ENCODE measurements at places on chromosomes 5 and 9.

- no peak for DNase-seq
Observed at GRCh38 chr9:127485995-127486394, 34.7 kb downstream of the LRSAM1 start.

GRCh38 chr9:15735083-15735857 lies 182.4 kb downstream of the CCDC171 start:
- no peak for DNase-seq

- no peak for DNase-seq
Observed at GRCh38 chr5:142886211-142886610, 116.0 kb downstream of the ARHGAP26 start.

- no peak for DNase-seq
Observed at GRCh38 chr5:160649304-160649703, 202.7 kb downstream of the ATP10B start.

GRCh38 chr5:64000096-64000495 lies 37.9 kb upstream of the HTR1A start:
- no peak for DNase-seq

- DNase-seq: no peak
Observed at GRCh38 chr9:127970401-127971313, 10.1 kb downstream of the EEIG1 start.

DNA sequence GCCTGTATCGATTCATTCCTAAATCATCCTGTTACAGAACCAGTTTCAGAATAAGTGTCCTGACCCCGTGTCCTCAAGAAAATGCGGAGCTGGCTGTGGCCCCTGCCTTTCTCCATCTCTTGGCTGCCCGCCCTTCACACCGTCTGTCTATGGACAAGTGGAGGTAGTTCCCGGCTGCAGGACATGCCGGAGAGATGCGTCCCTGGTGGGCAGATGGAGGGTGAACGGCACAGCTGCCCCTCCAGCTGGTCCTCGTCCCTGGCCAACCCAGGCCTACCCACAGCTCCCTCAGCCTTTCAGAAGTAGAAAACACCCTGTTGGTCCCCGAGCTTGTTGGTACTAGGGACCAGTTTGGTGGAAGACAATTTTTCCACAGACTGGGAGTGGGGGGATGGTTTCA lies 14.8 kb upstream of the EXOC3 start:
- DNase-seq: no peak

DNA sequence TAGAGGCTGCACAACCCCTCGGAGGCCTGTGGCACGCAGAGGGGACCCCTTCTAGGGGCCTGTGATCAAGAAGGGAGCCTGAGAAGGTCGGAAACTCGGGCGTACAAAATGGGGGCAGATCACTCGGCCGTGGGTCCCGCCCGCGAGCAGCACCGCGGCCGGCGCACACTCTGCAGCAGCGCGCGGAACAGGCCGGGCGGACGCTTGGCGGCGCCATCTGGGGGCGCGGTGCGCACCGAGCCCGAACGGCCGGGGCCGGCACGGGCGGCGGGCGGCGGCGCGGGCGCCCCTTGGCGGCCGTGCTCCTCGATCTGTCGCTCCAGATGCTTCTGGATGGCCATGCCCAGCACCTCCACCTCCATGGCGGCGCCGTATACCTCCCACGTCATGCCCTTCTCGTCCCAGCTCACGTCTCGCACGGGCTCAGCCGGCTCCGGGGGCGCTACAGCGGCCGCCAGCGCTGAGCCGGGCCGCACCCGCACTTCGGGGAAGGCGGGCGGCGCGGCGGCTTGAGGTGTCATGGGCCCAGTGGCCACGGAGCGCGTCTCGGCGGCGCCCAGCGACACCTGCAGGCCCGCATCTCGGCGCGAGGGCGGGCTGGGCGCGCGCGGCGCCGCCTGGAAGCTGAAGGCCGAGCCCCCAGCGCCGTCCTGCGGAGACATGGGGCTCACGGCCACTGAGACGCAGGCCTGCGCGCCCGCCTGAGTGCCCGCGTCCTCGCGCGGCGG lies 13.1 kb downstream of the GPRIN1 start:
- no peak for DNase-seq

- DNase-seq: no peak
Observed at GRCh38 chr5:151949701-151950308, 25.2 kb upstream of the GLRA1 start.

DNA sequence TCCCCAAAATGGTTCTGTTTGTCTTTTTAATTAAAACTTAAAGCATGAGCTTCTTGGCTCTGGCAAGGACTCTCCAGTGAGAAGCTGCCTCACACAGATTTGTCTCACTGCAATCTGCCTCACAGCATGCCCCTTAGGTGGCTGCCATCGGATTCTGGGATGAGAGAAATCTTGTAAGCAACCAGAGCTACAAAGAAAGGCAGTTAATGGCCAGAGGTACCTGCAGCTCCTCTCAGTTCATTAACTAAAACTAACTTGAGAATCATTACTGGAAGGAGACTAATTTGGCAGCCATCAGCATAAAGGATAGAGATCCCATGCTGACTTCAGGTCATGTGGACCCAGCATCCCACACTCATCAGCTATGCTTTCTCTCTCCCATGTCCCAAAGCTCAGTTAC lies 220.6 kb upstream of the DMAC1 start:
- DNase-seq: no peak

DNA sequence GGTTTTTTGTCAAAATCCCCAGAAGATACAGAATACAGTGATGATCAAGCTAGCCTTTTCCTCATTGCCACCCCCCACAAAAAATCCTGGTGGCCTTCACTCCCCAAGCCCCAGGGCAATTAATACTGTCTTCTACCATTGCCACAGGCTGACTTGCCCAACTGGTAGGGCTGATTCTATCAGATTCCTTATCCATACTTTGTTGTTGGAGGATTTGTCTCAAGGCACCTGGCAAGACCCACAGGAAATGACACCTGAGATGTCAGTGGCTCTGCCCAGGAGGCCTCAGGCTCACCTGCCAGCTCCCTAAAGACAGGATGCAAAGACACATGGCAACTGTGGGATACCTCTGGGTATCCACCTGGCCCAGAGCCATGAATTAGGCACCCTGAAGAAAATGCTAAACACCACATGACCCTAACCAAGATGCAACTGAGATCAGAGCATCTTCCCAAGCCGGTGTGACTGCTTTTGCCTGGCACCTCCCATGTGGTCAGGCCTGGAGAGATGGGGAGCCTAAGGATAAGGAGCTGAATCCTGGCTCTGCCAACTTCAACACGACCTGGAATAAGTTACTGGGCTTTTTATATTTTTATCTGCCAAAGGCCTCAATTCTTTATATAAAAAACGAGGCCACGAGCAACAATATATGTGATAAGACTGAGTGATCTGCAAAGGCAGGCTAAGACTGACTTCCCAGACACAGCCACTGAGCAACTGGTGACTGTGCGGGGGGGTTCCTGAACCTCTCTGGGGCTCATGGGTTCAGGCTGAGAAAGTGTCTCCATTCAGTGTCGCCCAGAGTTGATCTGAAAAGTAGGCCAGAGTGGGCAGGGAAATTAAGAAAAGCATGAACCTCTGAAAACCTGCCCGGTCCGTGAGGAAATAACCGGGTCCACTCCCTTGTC lies 944 bp downstream of the ATOX1 start:
- DNase-seq: no peak

- no peak for DNase-seq
Observed at GRCh38 chr9:126420135-126420534, 93.5 kb downstream of the MVB12B start.

DNA sequence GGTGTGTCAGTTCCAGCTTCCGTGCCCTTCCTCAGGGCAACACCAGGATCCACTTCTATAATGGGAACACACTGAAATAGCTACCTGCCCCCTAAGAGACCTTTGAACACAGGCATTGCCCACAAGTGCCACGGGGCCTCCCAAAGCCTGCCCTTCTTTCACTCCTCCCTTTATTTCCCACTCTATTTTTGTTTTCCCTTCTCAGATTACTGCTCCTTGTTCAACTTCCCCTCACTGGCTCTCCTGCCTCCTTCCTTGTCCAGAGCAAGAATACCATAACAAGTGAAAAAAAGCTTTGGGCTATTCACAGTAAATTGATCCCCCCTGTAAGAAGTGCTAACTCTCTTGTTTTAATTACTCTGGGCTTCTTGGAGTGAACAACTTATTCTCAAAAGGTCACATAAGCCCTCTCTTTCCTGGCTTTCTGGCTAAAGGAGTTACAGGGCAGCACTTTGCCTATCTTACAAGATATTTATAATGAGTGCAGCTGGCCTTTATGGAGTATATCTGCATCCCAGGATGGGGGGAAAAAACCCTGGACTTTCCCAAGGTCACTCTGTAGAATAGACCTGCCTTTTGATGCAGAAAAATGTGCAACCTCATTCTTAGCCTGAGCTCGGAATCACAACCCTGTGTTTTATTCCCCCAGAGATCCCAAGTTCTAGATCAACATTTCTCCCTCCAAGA lies 11.3 kb downstream of the CTXN3 start:
- DNase-seq: no peak

- no peak for DNase-seq
Observed at GRCh38 chr5:134242146-134242545, 16.3 kb upstream of the PPP2CA start.

- DNase-seq: peak; percentile 73
Observed at GRCh38 chr9:97398999-97399758, 12.7 kb upstream of the TDRD7 start.

DNA sequence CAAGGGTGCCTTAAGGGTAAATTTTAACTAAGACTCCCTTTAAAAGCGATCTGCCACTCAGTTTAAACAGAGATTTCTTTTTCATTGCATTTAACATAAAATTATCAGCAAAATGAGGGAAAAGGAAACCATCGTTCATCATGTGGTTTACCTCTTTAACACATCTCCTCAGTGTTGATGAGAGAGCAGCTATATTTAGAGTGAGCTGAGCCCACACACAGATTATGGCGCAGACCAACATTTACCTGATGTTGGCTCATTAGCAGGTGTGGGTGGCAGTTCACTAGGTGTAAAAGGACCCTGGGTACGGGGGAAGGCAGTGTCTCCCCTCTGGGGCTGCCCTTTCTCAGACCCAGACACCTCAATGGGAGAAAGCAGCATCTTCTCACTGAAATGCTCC lies 149.8 kb downstream of the ENTREP1 start:
- DNase-seq: no peak

GRCh38 chr5:176664886-176665285 lies 17.6 kb downstream of the TSPAN17 start:
- no peak for DNase-seq

DNA sequence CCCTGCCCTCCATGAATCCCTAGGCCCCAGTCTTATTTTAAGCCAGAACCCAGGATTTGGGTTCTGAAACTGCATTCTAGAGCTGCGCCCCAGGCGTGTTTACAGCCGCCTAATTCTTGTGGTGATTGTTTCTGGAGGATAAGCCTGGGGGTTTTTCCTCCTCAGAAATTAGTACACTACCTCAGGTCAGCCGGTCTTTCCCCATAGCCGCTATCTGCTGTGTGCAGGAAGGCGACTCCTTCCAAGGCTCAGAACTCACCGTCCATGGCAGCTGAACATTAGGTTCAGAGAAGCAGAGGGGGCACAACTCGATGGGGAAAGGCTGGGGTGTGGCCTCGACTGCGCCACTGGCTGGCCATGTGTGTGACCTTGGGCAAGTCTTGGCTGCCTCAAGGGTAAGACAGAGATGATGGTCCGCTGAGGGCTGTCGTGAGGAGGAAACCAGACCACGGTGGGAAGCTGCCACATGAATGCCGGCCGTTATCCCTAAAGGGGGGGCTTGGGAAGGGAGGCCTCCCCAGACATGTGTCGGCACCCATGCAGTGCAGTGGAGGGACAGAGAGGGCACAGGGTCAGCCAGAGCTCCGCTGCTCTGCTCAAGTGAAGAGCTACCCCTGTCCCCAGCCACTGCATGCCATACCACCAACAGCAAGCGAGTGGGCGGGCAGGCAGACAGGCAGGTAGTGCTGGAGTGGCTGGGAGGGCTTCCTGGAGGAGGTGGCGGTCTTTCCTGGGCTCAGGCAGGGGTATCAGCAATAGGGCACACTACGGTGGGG lies 28.9 kb downstream of the SHB start:
- no peak for DNase-seq

DNA sequence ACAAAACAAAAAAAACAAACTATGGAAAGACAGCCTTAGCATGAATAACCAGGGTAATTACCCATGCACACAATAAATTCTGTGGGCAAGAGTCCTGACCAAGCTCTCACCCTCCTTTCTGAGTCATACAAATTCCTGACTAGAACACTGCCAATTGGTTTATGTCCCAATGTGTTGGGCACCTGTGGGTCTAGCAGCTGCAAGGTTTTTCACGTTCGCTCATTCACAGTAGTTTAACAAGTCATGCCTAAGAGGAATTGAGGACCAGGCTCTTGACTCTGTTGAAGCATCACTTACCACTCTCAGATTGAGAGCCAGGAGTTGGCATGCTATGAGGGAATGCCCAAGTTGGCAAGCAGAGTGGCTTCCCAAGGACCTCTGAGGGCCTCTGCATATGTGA lies 205.5 kb upstream of the SLC24A2 start:
- DNase-seq: no peak

- peak; percentile 32 for DNase-seq
Observed at GRCh38 chr5:50325237-50325832, 115.8 kb downstream of the EMB start.

GRCh38 chr5:39399135-39400036 lies 25.4 kb downstream of the DAB2 start:
- peak; percentile 32 for DNase-seq

DNA sequence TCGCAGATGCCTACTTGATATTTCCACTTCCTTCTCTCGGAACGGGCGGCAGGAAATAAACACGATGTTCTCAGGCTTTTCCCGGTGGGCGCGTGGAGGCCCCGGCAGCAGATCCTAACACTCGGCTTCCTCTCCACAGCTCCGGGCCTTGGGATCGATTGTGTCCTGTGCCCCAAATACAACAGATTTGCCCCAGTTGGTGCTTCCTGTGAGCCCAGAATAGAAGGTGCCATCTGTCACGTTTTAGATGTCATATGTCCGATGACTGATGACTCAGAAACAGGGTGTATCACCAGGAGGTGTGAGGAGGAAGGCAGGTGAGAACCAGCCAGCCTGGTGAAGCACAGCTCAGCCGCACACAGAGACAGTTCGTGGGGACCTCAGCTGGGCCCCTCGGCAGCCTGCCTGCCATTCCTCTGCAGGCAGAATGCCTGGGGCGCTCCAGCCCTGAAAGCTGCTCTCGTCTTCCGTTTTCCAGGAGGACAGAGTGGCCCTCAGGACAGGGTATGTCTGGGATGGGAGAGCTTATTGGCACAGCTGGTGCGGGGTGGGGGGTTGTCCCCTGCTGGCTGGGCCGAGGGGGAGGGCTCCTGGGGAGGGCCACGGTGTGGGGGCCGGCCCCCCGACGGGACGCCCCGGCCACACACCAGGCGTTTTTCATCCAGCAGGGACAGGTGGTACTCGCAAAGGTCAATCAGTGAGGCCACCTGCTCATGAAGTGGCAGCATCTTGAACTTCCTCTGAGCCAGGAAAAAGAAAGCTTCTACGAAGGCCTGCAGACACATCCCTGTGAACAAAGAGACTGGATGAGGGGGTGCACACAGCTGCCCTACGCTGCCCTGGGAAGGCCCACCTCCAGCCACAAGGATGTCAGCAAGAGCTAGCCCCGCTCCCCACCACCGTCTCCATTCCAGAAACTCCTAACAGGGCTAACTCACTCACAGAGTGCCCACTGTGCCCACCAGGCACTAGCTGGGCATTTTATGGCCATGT lies 171.0 kb downstream of the DAB2IP start:
- DNase-seq: no peak

GRCh38 chr9:100431886-100432285 lies 4.9 kb downstream of the MSANTD3 start:
- DNase-seq: no peak
